ENCODE measurements at places on chromosomes 2 and 18. TPM values are rescaled to one million over a fixed set of nuclear protein-coding genes. Genes with fewer than 3 reads are reported as not detected.

MERTK gene
- total RNA-seq = 3.1 TPM

FAM161A gene
- total RNA-seq = 2.9 TPM

- H3K36me3 ChIP-seq = no peaks in the 10 kb centered on the region
- DNase-seq = no peak
- H3K4me1 ChIP-seq = peaks cover 18% of the 10 kb centered on the region
- no peak within 1 kb of the TSS for H3K4me3 ChIP-seq
- H3K27me3 ChIP-seq = peaks cover 5% of the 10 kb centered on the region
These were observed at the start of gene CCDC141 for GRCh38 chr2:179049546-179050311. CCDC141 (minus strand) TSS chr2:179050137; CDS start chr2:179049941, 196 bp downstream.

GRCh38 chr2:120406566-120406965 is 60.6 kb downstream of the INHBB start:
- peaks cover 6% of the 10 kb centered on the region for H3K36me3 ChIP-seq
- H3K4me3 ChIP-seq = no peak overlapping the region
- no peak for DNase-seq
- peaks cover 17% of the 10 kb centered on the region for H3K27me3 ChIP-seq
- no peak overlapping the region for H3K27ac ChIP-seq
- peaks cover 4% of the 10 kb centered on the region for H3K4me1 ChIP-seq

DNA sequence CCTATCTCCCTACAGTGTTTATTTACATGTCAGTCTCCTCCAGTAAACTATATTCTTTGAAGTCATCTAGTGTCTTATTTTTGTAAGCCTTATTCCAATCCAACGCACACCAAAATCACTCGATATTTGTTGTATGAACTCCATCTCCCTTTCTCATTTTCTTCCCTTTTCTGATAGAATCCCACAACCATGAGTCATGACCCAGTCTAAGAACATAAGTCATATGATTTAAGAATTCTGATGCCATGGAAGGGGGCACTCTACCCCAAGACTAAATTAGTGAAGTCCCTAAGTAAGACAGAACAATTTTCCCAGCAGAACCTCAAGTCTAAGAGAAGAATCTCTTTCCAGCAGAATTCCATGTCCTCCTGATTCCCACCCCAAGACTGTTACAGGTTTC is 5.4 kb downstream of the CHMP3 start:
- no peak overlapping the region for H3K27ac ChIP-seq
- peaks cover 16% of the 10 kb centered on the region for H3K4me1 ChIP-seq
- H3K36me3 ChIP-seq = no peaks in the 10 kb centered on the region
- no peaks in the 10 kb centered on the region for H3K27me3 ChIP-seq
- no peak for DNase-seq
- no peak overlapping the region for H3K4me3 ChIP-seq

C2orf68 gene
- 21.3 TPM for total RNA-seq
